ENCODE measurements at places on chromosomes 16 and 17. TPM values are rescaled to one million over a fixed set of nuclear protein-coding genes. Genes with fewer than 3 reads are reported as not detected.

Gene ABCC11
- total RNA-seq, result not detected

Gene PSMB3
- total RNA-seq, result 106 TPM

Gene PROCA1
- total RNA-seq, result 3.1 TPM

Gene FOXF1
- total RNA-seq, result 36.3 TPM

Gene EPX
- total RNA-seq, result not detected

Gene MPP2
- total RNA-seq, result 1.3 TPM

Gene GPRC5C
- total RNA-seq, result 136 TPM

- DNase-seq, result no peak
Measured at GRCh38 chr17:16980813-16981731, 9.2 kb upstream of the TNFRSF13B start.

GRCh38 chr16:17382514-17382913 is 88.2 kb downstream of the XYLT1 start:
- no peak for DNase-seq

DNA sequence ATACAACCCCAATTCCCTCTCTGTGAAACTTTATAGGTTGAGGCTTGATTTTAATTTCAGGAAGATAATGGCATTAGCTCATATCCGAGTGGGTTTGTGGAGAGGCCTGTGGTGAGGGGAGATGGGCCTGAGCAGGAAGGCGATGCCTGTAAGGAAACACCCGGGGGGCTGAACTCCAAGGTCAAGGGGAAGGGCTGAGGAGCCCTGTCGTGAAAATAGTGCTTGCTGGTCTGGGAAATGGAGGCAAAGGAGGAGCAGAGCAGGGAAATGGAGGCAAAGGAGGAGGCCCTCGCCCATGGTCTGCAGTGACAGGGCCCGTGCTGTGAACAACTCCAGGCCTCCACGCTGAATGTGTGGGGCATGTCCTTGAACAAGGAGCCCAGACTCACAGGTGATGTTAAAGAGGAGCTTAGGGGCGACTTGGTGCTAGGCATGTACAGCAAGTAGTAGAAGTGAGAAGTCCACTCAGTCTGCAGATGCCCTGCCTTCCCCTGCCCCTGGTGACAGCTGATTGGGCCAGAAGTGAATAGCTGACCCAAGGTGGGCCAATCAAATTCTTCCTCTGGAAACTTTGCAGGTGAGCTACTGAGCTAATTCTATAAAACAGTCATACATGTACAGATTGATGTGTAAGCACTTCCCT is 38.1 kb downstream of the MRPS23 start:
- no peak for DNase-seq

DNA sequence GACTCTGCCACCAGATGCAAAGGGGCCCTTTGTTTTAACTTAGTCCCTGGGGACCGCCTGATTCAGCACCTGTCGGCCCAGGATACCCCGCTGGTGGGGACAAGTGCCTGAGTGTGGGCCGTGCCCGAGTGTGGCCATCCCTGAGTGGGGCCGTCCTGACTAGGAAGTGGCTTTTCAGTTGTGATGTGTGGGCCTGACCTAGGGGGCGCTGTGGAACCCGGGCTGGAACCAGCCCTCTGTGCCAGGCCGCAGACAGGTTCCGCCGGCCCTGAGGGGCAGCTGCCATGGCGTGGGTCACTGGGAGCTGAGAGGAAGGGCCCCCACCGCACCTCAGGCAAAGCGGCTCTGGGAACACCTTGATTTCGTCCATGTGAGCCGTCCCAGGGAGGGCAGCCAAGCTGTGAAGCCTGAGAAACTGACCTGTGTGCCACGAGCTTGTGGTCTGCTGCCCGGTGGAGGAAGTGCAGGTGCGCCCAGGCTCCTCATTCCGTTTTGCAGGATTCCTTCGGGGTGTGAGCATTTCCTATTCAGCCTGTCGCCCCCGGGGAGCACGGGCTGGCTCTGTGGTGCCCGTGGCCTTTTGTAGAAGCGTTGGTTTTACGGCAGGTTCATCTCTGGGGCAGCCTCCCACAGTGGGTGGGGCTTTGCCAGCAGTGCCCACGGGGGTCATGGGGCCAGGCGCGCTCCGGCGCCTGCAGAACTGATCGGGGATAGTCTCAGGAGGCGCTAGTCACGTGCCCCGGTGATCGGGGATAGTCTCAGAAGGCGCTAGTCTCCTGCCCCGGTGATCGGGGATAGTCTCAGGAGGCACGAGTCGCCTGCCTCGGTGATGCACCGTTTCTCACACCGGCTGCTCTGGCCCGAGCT is 5.3 kb downstream of the RPL13 start:
- peak; percentile 73 for DNase-seq

GRCh38 chr17:40598619-40599467 is 33.6 kb upstream of the CCR7 start:
- DNase-seq, result peak; percentile 79

DNA sequence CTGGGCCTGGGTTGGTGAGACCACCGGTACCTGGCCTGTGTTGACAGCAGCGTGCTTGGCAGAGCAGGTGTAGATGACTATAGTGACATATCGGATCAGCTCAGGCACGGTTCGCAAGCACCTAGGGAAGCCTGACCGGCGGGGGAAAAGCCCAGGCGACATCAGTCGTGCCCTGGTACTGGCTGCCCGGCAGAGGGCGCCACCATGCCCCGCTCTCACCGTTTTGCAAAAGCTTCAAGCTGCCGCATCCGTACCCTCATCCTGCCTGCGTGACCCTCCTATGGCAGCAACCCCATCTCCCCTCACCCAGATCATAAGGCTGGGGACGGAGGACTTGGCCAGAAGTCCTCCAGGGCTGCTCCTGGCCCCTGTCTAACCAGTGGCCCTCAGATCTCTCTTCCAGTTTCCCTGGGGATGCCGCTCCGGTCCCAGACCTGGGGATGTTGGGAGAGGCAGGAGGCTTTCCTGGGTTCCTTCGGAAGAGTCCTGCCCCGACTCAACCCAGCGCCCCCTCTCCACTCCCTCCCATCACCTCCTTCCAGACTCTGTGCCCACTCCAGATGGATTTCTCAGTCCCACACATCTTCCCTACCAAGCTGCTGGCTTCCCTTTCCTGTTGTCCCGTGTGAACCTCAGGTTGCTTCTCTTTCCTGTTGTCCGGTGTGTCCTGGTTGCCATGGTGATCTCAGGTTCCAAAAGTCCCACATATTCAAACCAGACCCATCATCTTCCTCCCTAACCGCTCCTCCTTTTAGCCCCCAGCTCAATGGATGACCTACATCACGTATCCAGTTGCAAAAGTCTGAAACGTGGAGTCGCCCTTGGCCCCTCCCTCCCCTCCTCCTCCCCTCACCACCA is 13.7 kb downstream of the ALOX12B start:
- DNase-seq, result peak; percentile 87

DNA sequence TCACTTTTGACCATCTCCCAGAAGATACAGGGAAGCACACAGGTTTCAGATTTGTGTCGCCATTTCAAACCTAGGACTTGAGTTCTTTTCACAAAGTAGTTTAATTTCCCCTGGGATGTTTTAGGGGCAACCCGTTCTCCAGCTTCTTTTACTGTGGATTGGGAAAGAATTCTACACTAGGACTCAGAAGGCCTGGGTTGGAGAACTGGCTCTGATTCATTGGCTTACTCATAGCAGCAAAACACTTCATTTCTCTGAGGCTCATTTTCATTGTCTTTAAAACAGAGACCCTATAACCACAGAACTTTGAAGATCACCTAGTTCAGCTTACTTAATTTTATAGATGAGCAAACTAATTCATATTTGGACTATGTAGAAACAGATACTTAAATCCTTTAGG is 175.9 kb upstream of the SALL1 start:
- no peak for DNase-seq

GRCh38 chr17:57372156-57372555 is 115.8 kb downstream of the MSI2 start:
- no peak for DNase-seq

- no peak for DNase-seq
Measured at GRCh38 chr17:21400816-21401593, 24.8 kb downstream of the KCNJ12 start.

DNA sequence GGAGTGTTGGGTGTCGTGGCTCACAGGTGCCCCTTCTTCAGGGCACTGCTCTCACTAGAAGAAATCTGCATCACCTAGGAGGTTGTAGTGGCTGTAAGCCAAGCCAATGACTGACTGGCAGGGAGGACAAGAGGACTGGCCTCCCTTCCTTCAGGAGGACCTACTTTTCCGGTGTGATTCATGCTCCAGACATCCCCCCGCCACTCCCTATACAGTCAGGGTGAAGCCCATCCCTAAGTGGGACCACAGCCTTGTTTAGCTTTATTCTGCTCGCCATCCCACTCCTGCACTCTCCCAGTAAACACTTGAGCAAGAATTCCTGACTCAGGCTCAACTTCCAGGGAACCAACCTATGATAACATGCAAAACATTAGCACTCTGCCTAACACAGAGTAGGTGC is 67.0 kb downstream of the PLCG2 start:
- DNase-seq, result no peak

DNA sequence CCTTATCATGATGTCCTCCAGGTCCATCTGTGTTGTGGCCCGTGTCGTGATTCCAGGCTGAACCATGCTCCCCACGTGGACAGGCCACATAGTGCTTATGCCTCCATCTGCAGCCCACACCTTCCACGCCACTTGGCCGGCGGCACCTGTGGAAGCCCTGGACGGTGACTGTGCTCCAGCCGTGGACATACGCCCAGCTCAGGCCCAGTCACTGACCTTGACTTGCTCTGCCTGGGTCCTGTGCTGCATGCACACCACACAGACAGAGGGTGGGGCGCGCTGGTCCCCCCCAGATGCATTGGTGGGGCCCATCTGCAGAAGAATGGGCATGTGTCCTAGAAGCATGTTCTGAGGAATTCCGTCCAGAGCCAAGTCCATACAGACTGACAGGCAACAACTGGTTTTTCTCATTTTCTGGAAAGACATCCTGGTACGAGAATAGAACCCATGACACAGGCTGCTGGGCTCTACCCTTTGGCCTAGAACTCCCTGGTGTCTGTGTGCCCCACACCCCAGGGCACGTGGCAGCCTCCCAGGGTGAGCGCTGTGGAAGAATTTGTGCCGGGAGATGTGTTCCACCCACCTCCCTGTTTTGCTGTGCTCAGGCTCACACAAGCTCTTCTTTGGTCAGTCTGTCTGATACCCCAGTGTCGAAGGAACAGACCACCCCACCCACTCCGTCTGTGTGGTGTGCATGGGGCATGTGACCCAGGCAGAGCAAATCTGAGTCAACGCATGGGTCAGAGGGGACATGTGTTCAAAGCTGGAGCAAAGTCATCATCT is 39.5 kb downstream of the GPT2 start:
- no peak for DNase-seq

Measured in Peyer's patch (tissue), 4 donors.